ENCODE measurements at places on chromosomes 16 and 17.

- DNase-seq: no peak
Observed at GRCh38 chr16:66366433-66367299, at the start of gene CDH5. Gene CDH5 (plus strand): TSS chr16:66366691. CDS start chr16:66379338, 12,647 bp downstream.

DNA sequence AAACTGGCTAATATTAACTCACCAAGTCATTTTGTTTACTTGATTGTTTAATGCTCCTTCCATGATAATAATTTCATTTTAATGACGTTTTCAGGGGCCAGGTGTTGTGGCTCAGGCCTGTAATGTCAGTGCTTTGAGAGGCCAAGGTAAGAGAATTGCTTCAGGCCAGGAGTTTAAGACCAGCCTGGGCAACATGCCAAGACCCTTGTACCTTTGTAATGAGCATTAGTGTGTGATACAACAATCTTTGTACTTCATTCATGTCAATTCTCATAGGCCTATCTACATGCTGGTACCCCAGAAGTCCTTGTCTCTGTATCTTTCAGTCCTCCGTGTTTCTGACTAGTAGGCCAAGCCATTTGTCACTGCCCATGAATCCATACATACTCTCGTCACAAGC is 296.9 kb downstream of the ZFHX3 start:
- no peak for DNase-seq

GRCh38 chr17:7606280-7606679 is 8.4 kb downstream of the FXR2 start:
- DNase-seq: no peak

- DNase-seq: no peak
Observed at GRCh38 chr17:65523411-65523810, 38.0 kb downstream of the AXIN2 start.

- no peak for DNase-seq
Observed at GRCh38 chr17:33109336-33110072, 117.9 kb downstream of the SPACA3 start.

GRCh38 chr17:45965812-45966211 is 33.2 kb upstream of the STH start:
- DNase-seq: no peak

- DNase-seq: no peak
Observed at GRCh38 chr17:19339341-19339815, 23.1 kb downstream of the B9D1 start.

- no peak for DNase-seq
Observed at GRCh38 chr16:83802554-83803205, 5.1 kb upstream of the HSBP1 start.

DNA sequence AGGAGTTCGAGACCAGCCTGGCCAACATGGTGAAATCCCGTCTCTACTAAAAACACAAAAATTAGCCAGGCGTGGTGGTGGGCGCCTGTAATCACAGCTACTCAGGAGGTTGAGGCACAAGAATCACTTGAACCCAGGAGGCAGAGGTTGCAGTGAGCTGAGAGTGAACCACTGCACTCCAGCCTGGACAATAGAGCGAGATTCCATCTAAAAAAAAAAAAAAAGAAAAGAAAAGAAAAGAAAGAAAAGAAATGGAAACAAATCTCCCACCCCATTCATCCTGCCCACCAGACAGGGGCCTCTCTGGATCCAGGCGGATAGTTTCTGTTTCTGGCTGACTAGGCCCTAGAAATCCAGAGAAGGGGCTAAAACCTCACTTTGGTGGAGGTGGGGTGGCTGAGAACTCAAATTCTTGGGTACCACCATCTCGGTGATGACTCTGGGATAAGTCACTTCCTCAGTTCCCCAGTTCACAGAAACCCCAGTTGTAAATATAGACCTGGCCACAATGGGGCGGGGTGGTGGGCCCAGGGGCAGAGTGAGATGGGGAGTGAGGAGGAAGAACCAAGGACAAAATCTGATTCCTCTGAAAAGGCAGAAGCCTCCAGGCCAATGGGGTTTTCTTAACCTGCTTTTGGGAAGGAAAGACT is 22.2 kb downstream of the SOCS1 start:
- DNase-seq: no peak

- no peak for DNase-seq
Observed at GRCh38 chr16:50628156-50628802, 52.8 kb downstream of the SNX20 start.

Measured in T follicular helper cell (primary cell).